ENCODE measurements at places on chromosomes 3 and 15.

DNA sequence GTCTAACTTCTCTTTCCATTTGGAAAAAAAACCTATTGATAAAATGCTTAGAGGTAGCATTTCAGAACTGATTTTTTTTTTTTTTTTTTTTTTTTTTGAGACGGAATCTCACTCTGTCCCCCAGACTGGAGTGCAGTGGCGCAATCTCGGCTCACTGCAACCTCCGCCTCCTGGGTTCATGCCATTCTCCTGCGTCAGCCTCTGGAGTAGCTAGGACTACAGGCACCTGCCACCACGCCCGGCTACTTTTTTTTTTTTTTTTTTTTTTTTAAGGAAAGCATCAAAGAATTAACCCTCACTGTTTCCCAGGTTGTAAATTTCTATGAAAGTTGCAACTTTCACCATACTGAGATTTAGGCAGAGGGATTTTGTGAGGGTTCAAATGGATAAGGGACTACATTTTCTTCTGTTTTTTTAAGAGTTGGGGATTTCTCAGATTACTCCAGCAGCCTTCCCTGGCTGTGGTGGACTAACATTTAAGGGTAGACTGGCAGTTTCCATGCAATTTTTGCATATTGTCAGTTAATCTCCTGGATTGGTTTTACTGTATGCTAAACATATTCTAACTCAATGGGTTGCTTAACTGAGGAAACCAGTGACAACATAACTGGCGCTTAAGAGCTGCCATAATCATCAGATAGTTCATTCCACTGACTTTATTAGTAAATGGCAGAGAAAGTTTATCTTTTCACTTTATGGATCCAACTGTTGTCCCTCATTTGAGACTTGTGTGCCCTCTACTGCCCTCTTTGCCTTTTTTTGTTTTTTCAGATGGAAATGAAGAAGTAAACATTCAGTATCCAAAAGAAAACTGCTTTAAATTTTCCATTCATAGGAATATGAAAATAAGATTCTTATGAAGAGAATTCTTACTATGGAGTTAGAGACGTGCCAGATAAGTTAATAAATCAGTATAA is 93.7 kb downstream of the NPTN start:
- DNase-seq = no peak

GRCh38 chr3:85627932-85628331 is 669.1 kb downstream of the CADM2 start:
- no peak for DNase-seq

DNA sequence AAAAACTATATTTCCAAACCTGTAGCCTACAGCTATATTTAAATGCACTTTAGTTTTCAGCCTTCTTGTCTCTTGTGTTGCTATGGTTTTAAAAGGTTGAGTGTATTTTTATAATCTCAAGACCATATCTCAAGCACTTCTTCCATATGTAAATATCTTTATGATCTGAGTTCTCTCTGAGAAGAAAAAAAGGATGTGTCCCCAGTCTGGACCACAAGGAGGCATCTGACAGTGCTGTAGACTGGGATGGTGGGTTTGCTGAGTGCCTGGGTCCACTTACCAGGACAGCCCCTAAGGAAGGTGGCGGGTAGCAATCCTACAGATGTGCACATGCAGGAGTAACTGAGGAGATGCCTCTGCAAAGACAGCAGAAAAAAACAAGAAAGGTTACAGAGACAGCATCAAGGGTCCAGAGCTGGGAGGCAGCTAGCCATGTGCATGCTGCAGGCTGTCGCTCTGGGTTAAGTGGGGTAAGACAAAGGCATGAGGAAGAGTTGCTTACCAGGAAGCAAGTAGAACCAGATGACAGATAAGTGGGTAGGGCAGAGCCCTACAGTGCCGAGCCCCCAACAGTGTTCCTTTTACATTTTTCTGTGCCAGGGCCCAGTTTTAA is 70.6 kb upstream of the SNRK start:
- no peak for DNase-seq

DNA sequence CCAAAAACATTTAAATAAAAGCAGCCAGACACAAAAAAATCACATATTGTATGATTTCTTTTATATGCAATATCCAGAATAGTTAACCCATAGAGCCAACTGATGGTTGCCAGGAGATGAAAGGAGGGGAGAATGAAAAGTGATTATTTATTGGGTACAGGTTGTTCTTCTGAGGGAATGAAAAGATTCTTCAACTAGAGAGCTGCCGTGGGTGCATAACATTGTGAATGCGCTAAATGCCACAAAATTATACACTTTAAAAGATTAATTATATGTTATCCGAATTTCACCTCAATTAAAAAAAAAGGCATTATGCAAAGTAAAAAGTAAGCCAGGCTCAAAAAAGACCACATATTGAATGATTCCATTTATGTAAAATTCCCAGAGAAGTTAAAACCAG is 36.1 kb downstream of the PRKAR2A start:
- DNase-seq = no peak

GRCh38 chr3:169564883-169565282 is 98.6 kb downstream of the MECOM start:
- no peak for DNase-seq

DNA sequence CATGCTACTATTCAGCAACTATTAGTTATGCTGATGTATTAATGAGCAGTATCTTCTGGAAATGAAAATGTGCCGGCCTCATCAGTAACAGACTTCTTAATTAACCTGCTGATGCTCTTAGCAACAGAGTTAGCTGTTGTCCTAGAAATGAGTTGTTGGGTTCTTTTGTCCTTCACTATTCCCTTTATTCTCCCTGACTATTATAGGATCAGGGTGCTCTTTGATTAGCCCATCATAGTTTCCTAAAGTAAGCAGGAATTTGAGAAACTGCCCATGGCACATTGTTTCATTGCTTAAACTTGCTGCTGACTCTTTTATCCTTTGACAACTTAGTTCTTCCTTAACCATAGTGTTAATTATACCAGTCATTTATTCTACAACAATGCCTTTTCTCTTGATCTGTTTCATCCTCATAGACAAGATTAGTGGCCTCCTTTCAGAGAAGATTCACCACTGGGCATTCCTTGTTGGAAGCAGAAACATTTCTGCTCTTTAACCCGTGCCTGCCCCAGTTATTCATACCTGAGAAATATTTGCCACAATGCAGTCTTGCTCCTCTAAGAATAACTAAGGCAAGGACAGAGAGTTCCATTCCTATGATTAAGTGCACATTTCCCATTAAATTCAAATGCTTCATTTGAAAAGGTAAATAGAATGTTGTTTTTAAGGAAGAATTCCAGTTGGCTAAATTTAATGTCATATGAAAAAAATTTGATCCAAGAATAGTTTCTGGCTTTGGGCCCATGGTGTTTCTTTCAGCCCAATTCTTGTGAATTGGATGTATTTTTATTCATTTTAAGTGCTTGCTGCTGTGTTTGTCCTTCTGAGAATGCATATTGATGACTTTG is 573.3 kb upstream of the TBL1XR1 start:
- DNase-seq = no peak

DNA sequence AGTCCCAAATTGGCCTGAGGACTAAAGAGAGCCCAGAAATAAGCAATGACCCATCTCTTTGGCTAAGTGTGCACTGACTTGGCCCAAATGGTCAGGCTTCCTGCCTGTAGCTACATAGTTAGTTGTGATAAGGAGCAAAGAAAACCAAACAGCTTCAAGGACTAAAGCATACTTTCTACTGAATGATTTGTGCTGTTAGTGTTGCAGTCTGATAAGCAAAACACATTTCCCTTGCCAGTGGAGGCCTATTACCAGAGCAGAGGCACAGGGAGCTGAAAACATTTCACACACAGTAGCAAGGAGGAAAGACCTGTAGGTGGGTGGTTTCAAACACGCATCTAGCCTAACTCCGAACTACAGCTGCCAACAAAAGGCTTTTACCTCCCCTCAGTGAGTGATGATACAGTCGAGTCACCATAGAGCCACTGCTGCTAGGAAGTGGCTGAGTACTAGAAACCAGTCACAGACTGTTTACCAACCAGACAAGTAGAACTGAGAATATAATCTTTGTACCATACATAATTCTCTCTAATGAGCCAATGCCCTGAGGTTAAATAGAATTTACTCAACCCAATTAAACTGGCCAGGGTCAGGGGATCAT is 222.3 kb upstream of the THBS1 start:
- DNase-seq = no peak

DNA sequence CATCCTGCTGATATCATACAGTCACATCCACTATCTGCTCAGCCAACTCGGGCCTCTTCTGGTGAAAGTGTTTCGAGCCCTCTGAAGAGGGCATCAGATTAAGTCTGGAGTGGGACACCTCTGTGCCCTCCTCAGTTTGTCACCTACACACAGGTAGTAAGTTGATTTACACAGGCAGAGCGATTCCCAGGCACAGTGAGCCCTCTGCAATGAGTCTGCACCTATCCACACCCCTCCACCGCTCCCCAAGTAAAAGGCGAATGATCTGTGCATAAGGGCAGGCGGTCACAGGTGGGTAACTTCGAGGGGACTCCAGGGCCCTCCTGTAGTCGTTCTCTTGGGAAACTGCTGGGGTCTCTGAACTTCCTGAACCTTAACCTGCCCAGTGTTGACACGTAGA is 152.0 kb downstream of the ATP10A start:
- no peak for DNase-seq

DNA sequence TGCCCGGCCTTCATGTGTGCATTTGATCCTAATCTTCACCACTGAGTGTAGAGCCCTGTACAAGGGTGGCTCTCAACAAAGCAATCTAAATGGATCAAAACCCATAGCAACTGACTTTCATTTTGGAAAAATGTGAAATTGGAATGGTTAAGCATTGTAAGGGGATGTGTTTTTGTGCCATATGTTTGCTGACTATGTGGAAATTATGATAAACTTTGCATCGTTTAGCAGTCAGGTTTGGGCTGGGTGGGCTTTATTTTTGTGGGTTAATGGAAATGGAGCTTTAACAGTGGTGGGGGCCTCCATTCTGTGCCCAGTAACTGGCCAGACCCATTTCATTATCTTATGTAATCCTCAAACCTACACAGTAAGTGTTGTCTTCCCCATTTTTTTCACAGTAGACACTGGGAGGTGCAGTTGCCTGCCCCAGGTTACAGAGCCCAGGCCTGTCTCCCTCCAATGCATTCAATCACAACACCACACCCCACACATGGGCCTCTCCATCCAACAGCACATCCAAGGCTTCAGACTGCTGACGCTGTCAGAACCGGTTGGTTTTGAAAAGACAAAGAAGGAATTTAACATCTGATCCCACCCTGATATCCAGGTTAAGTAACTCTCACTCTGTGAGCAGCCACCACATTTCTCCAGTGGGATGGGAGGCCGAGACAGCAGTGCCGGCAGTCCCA is 136.3 kb upstream of the ABHD17C start:
- no peak for DNase-seq

DNA sequence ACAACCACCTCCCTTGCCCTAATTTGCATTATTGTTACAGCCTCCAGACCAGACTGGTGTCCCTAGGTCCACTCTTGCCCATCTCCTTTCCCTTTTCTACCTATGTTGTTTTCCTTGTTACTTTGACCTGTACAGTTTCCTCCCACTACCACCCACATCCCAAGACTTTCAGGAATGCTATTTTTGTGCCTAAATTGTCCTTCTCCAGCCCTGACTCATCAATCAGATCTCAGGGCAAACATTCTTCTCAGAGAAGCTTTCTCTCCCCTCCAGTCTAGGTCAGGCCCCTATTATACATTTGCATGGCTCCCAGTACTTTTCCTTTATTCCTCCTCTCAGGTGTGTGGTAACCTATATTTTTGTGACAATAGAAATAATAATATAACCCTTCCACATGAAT is 241.5 kb downstream of the IGSF11 start:
- no peak for DNase-seq

DNA sequence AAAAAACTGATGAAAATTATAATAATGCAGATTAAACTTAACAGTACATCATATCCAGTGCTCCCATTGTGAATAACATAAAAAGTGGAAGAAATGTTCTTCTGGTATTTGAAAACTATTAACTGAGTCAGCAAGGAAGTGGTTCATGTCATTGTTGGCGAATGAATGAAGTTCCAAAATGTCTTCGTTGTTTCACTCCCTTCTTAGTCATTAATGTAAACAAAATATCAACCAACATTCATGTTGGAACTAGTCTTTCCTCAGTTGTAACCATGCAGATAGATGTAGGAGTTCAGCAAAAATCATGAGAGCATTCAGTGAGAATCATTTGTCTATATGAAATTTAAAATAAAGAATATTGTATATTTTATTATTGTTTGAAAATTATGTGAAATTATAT is 44.1 kb upstream of the ICE2 start:
- DNase-seq = no peak

- no peak for DNase-seq
Observed at GRCh38 chr3:194824701-194825111, 139.0 kb downstream of the FAM43A start.

DNA sequence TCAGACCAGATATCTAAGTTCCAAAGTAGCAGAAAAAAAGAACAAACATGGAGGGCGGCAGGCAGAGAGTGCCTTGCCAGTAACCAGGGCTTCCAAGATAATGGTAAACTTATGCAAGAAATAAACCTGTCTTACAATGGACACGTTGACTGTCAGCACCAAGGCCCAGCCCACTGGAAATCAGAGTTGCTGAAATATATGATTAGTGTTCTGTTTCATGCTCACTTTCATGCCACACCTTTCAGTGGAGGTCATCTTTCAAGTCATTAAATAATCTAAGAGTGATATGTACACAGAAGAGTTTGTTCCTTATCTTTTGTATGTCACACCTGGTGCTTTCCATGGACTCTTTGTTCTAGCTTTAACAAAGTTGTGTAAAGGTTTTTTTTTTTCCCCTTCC is 358.1 kb downstream of the MECOM start:
- DNase-seq = no peak

GRCh38 chr15:70827721-70828120 is 26.2 kb downstream of the LARP6 start:
- no peak for DNase-seq

GRCh38 chr3:52481819-52482521 is 13.2 kb upstream of the STAB1 start:
- DNase-seq = no peak

DNA sequence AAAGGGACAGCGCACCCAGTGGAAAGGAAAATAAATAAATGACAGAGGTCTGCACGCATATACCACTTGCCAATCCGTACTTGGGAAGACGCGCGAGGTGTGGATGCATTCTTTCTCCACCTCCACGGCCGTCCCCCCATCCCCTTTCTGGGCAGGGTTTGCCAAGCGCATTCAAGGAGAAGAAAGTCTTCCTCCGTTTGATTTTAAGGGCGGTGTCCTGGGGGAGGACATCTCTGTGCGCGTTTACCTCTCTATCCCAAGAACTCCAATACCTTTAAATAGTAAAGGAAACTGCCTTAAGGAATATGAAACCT is 576 bp upstream of the MB21D2 start:
- DNase-seq = no peak

GRCh38 chr15:69792823-69793222 is 304.9 kb downstream of the TLE3 start:
- DNase-seq = no peak

DNA sequence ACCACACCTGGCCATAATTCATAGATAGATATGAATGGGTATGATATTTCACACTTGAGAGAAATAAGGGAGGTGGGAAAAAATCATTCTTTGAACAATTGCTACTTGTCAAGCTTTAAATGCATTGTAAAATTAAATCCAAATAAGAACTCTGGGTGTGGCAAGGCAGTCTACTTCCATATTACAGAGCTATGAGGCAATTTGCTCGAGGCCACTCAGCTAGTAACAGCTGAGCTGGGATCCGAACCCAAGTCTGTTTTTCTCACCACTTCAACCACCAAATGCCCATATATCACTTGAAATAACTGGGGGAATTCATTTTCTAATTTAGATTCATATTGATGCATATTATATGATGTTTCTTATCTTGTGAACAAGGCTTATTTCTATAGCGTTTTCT is 482.2 kb upstream of the ADAMTS9 start:
- DNase-seq = no peak
